Stimulated activated CD4-positive, alpha-beta T cell treated with anti-CD3 and anti-CD28 coated beads, Interleukin-1b, Interleukin-23, amount 100 ng/mL, for 1 hour (primary cell): ENCODE measurements at places on chromosomes 7 and 10.

- DNase-seq = no peak
Observed at GRCh38 chr10:48638158-48638557, 33.3 kb upstream of the ARHGAP22 start.

- DNase-seq = no peak
Observed at GRCh38 chr7:76392531-76393115, 16.9 kb downstream of the SSC4D start.

DNA sequence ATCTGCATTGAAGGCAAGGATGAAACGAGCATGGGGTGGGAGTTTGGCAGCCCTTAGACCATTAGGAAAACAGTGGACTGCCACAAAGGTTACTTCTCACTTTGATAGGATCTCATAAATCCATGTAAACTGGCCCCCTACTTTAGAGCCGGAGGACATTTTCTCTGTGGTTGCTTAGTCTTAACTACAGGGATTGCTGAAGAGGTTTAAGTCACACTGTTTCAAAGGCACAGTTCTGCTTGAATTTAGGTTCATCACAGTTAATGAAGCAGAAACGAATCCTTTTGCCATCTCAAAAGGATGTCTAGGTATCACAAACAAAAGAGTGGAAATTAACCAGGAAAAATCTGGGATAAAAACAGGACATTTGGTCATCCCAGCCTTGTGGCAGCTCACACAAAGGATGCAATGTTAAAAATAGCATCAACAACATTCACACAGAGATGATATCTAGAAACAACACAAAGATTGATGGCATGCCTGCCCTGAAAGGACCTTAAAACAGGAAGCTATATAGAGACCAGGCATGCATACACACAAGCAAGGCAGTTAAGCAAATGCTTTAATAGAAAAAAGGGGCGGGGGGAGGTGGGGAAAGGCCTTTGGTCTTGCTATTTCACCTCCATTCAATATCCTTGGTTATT is 74.0 kb downstream of the DOCK4 start:
- DNase-seq = no peak

DNA sequence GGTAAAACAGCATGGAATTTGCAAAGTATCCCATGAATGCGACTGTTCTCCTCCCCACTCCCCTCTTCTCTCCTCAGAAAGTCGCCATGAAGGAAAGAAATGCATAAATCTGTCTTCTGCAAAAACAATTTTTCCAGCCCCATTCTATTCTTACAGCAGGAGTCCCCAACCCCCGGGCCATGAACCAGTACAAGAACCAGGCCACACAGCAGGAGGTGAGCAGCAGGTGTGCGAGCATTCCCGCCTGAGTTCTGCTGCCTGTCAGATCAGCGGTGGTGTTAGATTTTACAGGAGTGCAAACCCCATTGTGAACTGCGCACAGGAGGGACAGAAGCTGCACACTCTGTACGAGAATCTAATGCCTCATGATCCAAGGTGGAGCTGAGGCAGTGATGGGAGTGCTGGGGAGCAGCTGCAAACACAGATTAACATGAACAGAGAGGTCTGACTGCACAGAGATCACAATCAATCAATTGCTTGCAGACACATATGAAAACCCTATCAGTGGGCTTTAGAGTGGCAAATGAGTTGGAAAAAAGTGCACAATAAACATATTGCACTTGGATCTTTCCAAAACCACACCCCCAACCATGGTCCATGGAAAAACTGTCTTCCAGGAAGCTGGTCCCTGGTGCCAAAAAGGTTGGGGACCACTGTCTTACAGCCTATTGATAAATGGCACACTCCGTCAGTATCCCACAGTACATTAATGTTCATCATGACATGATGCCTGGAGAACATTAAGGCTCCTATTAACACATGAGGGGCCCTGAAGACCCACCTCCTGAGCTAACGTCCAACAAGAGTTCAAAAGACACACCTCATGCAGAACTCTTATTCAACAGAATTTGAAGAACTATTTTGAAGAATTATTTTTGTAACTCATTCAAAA is 205.0 kb downstream of the PTPRN2 start:
- no peak for DNase-seq

GRCh38 chr10:98414932-98415730 is at the start of gene PYROXD2:
TSS of gene PYROXD2 (minus strand) at chr10:98415182. CDS start at chr10:98415135, 47 bp downstream.
- no peak for DNase-seq

DNA sequence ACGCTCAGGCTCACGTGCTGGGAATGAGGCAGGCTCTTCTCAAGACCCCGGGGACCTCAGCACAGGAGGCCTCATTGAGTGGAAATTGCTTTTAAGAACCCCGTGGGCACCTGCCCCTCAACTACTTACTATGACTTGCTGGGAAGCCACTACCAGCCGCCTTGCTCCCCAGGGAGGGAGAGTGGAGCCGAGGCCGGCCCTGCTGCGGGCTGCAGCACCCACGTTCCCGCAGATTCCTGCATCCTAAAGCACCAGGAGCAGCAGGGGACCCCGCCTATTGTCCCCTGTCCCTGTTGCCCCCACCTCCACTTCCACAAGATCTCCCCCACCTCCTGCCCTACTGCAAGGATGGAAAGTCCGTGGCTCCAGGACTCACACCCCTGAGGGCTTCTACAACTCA is 541.6 kb upstream of the PFKP start:
- no peak for DNase-seq

DNA sequence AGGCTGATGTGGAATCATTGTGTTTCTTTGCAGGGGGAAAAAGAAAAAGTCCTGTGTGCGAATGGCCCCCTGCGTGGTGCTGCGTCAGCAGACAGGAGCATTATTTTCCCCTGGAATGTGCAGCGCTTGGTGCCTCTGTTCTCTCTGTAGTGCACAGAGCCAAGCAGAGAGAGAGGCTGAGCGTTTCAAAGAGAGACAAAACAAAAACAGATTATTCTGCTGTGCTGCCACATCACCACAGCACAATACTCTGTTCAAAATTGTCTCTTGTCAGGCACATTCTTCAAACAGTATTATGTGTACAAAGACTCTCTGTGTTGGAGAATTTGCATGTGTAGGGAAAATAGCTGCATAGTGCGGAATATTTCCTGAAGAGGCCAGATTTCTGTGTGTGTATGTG is 609.0 kb downstream of the SDK1 start:
- DNase-seq = no peak

DNA sequence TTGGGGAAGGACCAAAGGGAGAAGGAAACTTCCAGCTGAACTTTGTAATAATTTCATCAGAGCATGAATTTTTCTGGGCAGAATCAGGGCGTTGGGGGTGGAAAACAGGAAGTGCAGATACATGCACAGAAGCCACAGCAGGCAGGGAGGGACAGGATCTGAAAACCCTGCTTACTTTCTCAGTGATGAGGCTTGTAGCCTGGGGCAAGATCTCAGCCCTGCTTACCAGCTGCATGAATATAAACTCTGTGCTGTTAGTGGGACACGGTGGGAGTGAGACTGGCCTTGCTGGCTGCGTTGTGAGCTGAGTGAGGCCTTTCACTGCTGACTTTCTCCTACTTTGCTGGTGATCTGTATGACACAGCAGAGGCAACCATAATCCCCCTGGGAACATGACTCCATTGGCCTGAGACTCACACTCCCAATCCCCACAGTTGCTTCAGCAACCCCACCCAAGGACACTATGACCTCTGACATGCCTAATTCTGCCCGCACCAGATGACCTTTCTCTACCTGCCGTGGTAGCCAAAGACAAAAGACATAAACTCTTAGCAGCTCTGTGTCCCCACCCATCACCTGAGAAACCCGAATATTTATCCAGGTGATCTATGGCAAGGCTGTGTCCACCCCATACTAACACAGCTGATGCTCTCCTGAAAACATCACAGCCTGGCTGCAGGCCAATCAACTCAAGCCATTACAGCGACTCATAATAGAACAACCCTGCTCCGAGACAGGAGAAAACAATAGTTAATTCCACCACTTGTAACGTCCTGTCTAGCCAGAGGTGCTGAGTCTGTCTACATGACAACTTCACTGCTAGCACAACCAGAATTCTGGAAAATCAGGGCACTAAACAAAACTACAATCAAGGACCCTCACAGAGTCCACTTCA is 190.7 kb upstream of the CHRM2 start:
- DNase-seq = no peak

GRCh38 chr10:61628151-61628874 is 34.4 kb upstream of the CABCOCO1 start:
- DNase-seq = no peak

- no peak for DNase-seq
Observed at GRCh38 chr7:106424476-106425016, 139.8 kb upstream of the NAMPT start.

- no peak for DNase-seq
Observed at GRCh38 chr7:26918241-26918640, 53.9 kb upstream of the SKAP2 start.

DNA sequence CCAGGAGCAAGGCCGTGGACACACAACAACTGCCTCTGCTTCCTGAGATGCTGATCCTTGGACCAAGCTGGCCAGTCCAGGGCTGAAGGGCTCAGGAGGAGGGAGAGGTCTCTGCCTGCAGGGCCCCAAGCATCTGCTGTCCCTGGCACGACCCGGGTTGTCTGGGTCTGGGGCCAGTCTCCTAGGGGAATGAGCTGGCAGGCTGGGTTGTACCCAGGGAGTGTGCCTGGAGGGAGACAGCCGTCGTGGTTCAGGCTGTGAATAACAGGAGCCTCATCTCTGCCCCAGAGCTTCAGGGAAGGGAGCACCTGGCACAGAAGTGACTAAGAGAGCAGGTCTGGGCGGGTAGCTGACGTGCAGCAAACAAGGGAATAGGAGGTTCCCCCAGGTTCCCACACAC is 17.9 kb upstream of the SERPINE1 start:
- no peak for DNase-seq

DNA sequence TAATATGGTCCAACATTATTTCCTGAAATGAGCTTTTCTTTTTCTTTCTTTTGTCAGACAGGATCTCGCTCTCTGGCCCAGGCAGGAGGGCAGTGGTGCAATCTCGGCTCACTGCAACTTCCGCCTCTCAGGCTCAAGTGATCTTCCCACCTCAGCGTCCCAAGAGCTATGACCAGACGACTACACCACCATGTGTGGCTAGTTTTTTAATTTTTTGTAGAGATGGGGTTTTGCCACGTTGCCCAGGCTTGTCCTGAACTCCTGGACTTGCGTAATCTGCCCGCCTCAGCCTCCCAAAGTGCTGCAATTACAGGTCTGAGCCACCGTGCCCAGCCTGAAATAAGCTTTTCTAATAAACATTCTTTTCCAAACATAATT is 48.6 kb downstream of the CUL2 start:
- DNase-seq = no peak

- DNase-seq = no peak
Observed at GRCh38 chr7:22358820-22359697, 2.1 kb upstream of the RAPGEF5 start.

DNA sequence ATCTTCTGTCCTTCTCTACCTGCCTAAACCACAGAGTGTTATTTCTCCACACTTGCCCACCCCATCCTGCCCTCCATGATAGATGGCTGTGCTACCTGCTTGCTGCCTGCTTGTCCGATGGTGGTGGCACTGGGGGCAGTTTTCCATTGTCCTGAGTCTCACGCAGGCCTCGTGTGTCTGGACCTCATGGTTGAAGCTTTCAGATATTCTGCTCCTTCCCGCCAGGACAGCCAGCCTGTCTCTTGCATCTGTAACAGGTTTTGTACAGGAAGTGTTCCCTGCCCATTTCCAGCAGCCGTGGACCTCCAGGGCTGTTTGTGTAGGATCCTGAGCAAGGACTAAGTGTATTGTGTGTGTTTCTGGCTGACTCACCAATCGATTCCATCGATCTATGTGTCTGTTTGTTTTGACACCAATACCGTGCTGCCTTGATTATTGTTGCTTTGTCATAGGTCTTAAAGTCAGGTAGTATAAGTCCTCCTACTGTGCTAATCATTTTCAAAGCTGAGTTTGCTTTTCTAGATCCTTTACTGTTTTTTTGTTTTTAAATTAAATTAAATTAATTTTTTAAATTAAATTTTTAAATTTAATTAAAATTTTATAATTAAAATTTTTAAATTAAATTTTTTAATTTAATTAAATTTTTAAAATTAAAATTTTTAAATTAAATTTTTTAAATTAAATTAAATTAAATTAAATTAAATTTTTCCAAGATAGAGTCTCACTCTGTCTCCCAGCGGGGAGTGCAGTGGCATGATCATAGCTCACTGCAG is 8.5 kb downstream of the IL15RA start:
- DNase-seq = no peak

GRCh38 chr7:98826811-98827231 is 43.0 kb downstream of the TMEM130 start:
- no peak for DNase-seq

- DNase-seq = no peak
Observed at GRCh38 chr7:47653550-47654411, 71.9 kb upstream of the TNS3 start.

GRCh38 chr7:93044147-93044810 is 73.5 kb downstream of the SAMD9 start:
- DNase-seq = no peak

GRCh38 chr7:133183969-133184368 is 68.9 kb upstream of the EXOC4 start:
- DNase-seq = no peak

DNA sequence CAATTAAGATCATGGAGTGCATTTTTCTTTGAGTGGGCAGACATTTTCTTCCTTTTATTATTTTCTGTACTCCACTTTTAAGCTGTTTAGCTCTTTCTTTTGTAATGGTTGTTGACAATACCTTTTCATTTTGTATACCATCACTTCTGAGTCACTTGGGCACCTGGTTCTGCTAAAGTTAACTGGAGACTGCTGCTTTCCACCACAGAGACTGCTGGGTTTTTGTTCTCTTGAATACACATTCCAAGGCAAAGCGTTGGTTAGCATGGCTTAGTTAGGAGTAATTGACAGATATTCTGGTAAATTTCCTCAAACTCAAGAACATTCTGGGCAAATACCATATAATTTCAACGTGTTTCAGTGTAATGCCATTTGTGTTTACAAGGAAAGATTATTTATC is 541.9 kb upstream of the CELF2 start:
- no peak for DNase-seq

- DNase-seq = no peak
Observed at GRCh38 chr10:71029411-71029892, 141.1 kb upstream of the PCBD1 start.

DNA sequence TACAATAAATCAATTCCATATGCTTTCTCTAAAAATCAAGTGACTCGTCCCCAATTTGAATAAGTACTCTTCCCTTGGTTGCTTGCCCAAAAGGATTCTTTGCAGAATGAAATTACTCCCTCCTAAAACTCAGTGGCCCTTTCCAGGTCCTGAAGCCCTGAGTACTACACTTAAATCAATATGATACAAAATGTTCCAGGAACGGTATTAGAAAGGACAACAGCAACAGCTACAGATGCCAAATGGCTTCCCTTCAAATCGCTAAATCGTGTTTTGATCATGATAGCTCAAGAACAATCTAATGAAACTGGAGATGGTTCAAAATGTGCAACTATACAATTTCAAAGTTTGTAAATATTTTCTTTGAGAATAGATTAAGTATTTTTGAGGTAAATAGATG is 59.4 kb downstream of the TPK1 start:
- no peak for DNase-seq

DNA sequence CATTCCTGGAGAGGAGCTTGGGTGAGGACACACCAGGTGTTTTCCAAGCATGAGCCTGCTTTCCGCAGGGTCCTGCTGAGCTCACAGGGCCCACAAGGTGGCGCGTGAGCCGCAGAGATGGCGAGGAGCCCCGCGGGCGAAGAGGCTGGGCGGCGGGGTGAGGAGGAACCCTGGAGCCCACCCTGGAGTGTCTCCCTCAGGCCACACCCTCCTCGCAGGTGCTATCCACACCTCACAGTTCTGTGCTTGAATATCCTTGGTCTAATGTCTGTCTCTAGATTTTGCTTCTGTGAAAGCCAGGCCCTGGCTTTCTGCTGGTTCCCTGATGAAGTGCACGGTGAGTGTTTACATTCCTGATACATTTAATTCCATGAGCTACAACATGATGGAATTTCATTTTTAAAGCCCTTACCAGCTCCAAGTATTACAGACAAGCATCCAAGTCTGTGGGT is 433.6 kb downstream of the ACTR3B start:
- no peak for DNase-seq
